Stimulated activated CD4-positive, alpha-beta T cell treated with anti-CD3 and anti-CD28 coated beads, Interleukin-15, amount 100 ng/mL, for 1 hour (primary cell): ENCODE measurements at places on chromosomes 1 and 21.

DNA sequence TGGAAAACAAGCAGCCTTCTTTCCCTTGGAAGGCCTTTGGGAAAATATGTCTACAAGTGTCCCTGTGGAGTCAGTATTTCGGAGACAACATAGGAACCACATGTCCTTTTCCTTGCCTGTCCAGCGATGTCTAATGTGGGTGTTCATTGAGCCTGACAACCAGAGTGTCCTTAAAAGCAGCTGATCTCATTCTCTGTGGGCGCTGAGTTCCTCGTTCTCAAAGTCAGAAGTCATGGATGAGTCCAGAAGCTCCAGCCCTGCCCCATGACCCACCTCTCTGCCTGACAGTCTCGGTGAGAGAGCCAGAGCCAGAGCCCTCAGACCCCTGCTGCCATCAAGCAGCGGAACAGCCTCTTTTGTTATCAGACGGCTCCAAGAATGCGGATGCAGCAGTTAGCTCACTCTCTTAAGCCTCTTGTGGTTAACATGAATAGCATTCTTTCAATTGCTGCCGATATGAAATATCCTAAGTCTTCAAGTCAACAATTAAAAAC, 329.2 kb downstream of the TGFB2 start:
- no peak for DNase-seq

- DNase-seq, result no peak
These were observed 30.6 kb downstream of the MORN1 start for GRCh38 chr1:2360588-2361364.

DNA sequence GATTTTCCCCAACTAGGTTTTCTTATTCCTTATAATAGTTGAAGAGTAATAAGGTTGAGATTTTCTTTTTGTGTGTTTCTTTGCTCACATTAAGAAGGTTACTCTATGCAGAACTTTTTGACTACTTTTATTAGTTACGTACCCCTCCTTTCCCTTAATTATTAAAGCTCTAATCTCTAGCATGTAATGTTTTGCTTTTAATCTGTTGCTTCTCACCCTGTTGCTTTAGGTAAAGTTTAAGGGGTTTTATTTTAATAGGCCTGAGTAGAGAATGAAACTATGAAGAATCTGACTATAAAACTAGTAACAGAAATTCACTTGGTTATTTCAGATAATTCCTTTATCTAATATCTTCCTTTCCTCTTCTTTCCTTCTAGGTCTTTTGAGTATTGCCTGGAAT, 53.4 kb downstream of the POU2F1 start:
- no peak for DNase-seq

DNA sequence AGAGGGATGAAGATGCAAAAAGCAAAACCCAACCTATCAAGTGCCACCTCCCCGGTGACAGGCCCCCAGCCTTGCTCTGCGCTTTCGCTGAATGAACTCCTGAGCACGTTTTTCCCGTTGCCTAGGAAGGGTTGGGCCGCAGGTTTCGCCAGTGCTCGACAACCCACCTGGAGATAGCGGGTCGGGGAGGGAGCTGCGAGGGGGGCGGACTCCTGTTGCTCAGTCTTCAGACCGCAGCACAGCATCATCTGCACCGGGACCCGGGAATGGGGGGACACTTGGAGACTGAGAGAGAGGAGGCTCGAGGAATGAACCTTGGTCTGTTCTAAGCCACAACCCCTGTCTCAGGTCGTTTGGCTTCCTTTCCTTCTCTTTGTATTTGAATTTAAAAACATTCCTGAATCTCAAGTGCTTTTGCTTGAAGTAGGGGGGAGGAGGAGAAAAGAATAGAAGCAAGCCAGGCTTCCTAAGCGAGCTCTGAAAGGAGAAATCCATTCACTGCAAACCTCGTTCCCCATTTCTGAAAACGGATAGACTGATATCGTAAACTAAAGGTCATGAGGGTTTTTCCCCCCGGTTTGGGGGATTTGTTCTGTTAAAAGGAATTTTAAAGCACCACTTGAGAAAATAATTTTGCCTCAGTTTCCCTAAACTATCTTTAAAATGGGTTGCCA, 1.2 kb downstream of the AK5 start:
- peak; percentile 16 for DNase-seq

GRCh38 chr1:183675381-183675780, 22.3 kb upstream of the APOBEC4 start:
- no peak for DNase-seq

GRCh38 chr1:228455715-228456114, 31.5 kb upstream of the RNF187 start:
- no peak for DNase-seq

DNA sequence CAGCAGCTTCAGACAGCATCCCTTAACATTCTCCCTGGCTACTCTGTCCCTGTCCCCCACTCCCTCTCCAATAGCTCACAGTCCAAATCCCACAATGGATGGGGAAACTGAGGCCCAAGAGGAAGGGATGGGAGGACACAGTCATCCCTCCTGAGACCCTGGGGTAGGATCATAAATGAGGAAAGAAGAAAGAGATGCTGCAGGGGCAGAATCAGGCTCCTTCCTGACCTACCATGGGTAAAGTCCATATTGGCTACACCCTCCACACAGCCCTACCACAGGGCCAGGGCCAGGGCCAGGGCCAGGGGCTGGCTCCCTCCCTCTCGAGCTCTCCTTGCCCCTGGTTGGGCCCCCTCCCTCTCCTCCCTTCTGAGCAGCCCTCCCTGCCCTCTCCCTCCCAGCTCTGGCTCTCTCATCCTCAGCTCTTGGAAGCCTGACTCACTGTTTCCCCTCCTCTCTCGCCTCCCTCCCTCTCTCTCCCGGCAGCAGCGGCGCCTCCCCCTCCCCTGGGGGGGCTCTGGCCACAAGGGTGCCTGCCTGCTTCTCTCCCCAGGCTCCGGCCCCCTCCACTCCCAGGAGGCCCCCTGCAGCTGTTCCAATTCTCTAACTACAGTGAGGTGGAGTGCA, 4.9 kb downstream of the AHDC1 start:
- peak; percentile 31 for DNase-seq

- DNase-seq, result no peak
These were observed 15.1 kb downstream of the BACH1 start for GRCh38 chr21:29313662-29314408.

DNA sequence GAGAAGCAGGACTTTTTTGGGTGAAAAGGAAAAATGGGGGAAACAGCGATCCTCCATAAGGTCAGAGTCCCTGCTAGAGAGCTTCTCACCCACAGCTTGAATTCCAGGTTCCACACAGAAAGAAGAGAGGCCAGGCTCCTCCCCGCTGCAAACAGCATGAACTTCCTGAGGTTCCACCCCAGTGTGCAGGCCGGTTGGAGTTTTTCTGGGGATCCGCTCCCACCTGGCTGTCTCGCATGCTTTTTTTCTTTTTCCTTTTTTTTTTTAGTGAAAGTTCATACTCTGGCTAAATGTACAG, 595.1 kb upstream of the ZP4 start:
- DNase-seq, result no peak

- no peak for DNase-seq
These were observed 49.3 kb downstream of the GNB1 start for GRCh38 chr1:1841575-1841995.

GRCh38 chr1:161096530-161096929, 1.6 kb upstream of the KLHDC9 start:
- no peak for DNase-seq

GRCh38 chr1:108007070-108007469, 42.1 kb upstream of the VAV3 start:
- no peak for DNase-seq

DNA sequence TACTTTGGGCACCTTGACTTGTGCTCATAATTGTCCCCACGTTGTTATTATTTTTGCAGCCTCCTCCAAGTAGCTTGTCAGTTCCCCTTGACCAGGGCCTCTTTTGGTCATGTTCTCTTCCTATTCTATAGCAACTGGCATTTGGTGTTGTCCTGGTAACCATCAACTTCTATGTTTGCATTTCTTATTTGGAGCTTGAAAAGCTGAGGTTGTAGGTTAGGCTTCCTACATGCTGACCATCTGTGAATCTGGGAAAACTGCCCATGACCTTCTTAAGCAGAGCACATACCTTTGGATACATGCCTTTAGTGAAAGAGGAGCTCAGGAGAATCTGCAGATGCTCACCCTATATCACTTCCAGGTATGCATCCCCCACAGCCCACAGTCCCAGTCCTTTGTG, 160.8 kb downstream of the HHAT start:
- no peak for DNase-seq

DNA sequence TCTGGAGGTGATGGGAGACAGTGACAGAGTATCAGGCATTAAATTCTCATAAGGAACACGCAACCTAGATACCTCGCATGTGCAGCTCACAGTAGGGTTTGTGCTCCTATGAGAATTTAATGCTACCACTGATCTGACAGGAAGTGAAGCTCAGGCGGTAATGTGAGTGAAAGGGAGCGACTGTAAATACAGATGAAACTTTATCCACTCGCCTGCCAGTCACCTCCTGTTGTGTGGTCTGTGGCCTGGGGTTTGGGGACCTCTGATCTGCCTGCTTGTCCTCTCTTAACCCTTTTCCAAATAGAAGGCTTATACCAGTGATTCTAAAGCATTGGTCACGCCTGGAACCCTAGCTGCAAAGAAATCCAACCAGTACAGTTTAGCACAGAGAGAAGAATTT, 15.3 kb downstream of the GABPA start:
- no peak for DNase-seq

- no peak for DNase-seq
These were observed 221.4 kb downstream of the HLX start for GRCh38 chr1:221100611-221101010.

GRCh38 chr1:42983253-42983652, 24.6 kb upstream of the SLC2A1 start:
- DNase-seq, result no peak

- no peak for DNase-seq
These were observed 88.7 kb downstream of the WLS start for GRCh38 chr1:68143633-68144032.

DNA sequence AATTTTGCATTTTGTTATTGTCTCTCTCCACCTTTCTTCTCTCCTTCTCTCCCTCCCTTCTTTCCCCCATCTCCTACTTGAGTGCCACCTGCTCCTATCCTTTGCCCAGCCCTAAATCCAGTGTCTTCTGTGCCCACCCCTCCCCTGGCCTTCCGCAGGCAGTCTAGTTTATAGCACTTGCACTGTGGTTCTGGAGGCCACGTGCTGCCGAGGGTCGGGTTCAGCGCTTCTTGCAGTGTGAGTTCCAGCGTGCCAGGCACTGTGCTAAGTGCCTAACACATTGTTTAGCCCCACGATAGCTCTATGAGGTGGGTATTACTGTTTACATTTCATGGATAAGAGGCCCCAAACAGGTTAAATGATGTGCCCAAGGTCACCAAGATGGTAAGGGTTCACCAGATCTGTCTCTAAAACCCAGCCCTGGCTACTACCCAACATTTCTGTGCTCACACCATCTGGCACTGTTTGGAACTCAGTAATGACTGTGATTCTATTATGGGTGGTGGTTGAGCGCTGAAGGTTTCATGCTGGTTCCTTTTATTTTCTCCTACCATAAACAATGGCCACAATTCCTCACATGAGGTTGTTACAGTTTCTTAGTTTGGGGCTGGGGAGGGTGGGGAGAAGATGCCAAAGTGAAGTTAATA, 14.1 kb upstream of the ATP1A4 start:
- no peak for DNase-seq

DNA sequence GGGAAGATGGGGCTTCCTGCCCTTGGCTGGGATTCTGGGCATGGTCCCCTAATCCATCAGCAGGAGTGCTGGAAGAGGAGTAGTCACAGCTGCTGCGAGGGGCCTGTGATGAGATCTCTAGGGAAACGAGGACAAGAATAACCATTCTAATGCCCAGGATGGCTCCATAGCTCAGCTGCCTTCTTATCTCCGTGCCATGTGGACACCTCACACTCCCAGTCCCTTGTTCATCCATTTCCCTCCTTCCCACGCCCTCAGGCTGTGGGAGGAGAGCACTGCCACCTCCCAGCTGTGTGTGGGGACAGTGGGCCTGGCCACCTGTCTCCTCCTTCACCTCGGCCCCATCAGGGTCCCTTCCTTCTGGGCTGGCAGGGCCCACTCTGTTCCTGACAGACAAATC, 16.1 kb upstream of the ETV3 start:
- DNase-seq, result no peak

DNA sequence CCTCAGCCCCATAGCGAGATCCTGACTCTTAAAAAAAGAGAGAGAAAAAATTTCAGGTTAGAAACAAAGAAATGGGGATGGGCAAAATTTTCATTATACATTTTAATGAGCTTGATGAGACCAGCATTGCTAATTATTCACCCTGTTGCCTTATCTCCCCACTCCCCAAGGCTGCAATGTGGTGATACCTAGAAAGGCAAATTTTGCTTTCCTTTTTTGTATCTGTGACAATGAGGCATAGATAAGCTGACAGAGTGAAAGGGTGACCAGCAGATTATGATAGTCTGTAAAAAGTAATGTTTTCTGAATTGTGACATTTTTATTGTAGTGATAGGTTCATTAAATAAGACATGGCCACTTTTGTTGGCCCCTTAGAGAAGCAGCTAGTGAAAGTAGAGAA, 12.9 kb downstream of the SRRM1 start:
- no peak for DNase-seq

- no peak for DNase-seq
These were observed 164.1 kb downstream of the GALNT2 start for GRCh38 chr1:230230948-230231773.

DNA sequence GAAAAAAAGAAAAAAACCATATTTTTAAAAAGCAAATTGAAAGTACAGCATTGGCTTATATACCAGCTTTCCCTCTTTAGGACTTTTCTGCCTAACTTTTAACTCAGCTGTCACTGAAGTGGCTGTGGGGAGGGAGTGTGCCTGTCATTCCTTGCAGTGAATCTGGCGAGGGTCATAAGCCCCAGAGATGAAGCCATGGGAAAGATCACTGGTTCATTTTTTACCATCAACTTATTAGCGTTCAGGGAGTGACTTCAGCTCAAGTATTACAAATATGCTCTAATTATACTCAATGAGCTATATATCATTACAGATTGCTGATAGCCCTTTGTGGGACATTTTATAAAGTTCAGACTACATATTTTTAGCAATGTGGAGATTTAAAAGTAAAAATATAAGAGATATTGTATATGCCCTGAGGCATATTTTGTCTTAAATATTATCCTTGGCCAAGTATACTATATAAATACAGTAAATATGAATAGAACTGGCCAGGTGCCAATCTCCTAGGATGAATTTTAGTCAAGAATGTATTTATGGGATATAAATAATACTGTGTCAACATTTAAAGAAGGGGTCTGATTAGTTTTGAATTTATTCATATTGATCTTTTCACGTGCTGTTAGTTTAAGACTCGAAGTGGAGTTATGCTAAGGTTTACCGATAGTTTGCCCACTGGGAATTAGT, 4.4 kb downstream of the TGFB2 start:
- no peak for DNase-seq

GRCh38 chr1:154222918-154223317, 2.2 kb downstream of the UBAP2L start:
- no peak for DNase-seq

- no peak for DNase-seq
These were observed 2.2 kb downstream of the NUAK2 start for GRCh38 chr1:205319081-205320018.
